Hematopoietic multipotent progenitor cell treated with erythropoietin and hydrocortisone succinate and interleukin-3 and kit ligand, for 6 days (in vitro differentiated cells): ENCODE measurements at places on chromosomes 12 and 14.
A peak's percentile ranks its signal among the peaks of the same experiment; 100 is the strongest.

GRCh38 chr12:77685901-77686300, 144.8 kb upstream of the NAV3 start:
- no peak for DNase-seq

GRCh38 chr14:44989497-44990440, 27.8 kb downstream of the TOGARAM1 start:
- DNase-seq = no peak

DNA sequence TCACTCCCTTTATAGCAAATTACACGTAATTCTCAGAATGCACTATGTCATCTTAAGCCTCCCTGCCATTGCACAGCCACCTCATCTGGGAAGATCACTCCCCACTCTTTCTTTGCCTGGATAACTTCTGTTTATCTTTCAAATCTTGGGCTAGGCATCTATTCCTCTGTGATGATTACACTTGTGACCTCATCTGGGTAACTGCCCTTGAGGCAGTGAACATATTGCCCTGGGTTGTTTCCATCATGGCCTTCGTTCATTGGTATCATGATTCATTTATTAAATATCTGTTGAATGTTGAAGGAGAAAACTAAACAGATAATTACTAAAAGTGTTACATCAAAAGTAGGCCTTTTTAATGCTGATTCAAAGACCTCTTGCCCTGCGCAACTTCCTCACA, 26.2 kb upstream of the PDE3A start:
- no peak for DNase-seq

DNA sequence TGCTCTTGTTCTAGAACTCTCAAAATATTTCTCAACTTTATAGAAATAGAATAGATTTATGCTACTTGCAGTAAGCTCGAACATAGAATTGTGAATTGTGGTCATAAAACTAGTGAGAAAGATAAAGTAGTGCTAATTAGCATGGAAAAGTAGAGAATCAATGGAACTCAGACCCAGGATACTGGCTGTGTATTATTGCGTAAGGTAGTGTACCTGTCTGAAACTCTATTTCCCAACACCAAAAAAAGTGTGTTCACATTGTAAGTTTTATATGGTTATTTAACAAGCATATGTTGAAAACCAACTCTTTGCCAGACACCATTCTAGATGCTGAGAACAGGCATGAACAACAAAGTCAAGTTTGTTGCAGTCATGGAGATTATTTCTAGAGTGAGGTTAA, 720.5 kb upstream of the ATXN7L3B start:
- DNase-seq = no peak

DNA sequence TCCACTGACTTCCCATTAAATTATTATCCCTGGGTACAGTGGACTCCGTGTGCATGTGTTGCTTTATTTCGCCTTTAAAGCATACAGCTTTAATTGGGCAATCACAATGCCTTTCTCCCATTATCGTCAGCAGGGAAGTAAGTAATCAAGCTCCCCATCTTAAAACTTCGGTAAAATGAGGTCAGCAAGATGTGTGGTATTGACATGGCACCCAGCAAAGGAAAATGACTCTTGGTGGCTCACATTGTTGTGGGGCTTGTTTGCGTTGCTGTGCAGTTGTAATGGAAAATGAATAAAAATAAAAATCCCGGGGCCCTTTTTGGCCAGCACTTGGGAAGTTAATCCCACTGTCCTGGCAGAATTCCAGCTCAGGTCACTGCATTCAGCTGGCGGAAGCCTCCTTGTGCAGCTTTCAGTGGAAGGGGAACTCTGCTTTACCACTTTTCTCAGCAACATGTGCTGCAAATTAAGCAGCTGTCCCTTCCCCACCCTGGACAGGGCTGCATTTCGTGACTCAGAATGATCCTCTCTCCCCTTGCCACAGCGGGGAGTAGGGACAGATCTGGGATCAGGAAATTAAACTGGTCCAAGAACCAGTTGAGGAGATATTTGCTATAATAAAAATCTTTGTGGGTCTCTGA, 13.9 kb upstream of the ATP2A2 start:
- peak; percentile 59 for DNase-seq

DNA sequence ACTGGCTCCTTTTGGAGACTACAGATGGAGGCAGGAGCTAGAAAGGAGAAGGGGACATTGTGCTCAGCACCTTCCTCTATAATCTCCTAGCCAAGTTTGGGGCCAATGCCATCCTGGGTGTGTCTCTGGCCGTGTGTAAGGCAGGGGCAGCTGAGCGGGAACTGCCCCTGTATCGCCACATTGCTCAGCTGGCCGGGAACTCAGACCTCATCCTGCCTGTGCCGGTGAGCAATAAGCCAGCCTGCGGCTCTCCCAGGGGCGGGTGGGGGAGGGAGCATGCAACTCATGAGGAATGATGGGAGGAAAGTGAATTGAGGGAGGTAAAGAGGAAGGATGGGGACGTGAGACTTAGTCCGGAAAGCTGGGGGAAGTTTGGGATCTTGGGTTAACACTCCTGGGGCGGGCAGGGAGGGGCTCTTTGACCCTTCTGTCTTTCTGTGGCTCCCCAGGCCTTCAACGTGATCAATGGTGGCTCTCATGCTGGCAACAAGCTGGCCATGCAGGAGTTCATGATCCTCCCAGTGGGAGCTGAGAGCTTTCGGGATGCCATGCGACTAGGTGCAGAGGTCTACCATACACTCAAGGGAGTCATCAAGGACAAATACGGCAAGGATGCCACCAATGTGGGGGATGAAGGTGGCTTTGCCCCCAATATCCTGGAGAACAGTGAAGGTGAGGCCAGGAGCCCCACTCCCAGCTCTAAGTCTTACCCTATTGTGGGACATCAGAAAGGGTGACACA, 3.3 kb downstream of the ENO2 start:
- DNase-seq = no peak

DNA sequence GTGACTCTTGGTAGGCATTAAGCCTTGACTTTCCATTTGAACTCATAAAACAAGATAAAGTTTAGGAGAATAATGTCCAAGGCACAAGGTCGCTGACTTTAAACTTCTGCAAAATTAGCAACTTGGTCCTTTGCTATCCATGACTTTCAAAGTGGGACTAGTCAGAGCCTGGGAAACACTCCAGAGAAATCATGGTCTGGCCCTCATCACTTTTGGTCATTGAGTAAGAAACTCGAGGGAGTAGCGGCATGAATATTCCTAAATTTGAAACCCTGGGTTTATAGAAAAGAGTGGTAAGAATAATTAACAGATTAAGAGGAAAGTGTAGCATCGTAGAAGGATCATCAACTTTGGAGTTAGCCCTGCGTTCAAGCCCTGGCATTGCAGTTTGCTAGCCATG, 16.9 kb upstream of the APPL2 start:
- DNase-seq = no peak

- no peak for DNase-seq
Observed at GRCh38 chr12:125999628-126000027, 934.4 kb downstream of the AACS start.

DNA sequence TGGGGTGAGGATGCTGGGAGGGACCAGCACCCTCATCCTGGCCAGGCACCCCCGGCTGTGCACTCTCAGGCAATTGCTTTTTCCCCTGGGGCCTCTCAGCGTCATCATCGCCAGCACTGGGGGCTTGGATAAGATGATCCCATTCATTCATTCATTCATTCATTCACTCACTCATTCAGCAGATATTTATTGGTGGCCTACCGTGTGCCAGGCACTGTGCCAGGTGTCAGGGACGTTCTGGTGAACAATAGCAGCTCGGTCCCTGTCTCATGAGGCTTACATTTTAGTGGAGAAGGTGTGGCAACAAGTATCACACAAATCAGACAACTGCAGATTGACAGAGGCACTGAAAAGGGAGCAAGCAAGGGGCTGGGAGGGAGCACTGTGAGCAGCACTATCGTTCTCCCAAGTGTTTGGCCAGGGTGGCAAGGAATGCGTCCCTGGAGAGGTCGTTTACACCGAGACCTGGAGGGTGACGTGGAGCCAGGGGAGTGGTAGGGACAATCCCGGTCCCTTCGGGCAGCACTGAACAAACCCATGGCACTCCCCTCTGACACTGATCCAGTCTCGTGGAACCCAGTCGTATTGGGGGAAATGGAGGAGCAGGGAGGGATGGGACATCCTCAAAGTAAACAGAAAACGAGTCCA, 124.1 kb downstream of the PAPOLA start:
- DNase-seq = no peak

GRCh38 chr14:79631276-79631675, 580.0 kb downstream of the DIO2 start:
- DNase-seq = no peak

- peak; percentile 5 for DNase-seq
Observed at GRCh38 chr14:61183196-61183885, 97.8 kb downstream of the TMEM30B start.

DNA sequence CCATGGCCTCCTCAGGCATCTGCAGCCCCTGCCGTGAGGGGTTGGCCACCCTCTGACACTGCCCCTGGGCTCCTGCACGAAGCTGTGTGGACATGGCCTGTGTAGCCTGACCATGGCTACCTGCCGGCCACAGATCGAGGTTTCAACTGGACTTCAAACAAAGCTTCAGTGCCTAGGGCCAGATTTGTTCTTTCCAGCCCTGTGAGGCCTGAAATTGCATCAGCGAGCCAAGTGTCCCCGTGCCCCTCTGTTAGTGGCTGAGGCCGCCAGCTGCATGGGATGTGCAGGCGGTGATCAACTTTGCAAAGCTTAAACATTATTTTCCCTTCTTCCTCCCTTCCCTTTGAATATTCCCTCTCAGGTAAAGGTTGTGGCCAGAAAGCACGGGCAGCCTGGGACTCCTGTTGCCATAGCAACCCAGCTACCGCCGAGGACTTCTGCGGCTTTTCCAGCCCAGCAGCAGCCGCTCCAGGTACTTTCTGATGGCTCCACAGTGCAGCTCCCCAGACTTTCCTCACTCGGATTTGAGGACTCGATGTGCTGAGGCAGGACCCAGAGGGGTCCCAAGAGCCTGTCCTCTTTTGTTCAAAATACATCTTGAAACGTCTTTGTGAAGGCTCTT, 35.8 kb downstream of the DDX51 start:
- no peak for DNase-seq

DNA sequence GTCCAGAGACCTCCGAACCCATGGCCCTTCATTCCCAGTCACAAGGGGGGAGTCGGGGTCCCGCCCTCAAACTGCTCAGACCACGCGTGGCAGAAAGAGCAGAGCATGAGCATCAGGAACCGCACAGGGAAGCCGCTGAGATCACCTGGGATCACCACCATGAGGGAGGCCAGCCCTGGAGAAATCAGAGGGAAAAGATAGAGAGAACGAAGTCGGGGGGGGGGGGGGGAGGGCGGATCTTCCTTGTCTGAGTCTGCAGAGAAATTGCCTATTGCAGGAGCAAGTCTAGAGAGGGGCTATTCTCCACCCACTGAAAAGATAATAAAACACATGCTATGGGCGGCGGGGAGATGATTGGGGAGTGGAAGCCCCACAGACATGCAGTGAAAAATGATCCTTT, 884 bp upstream of the TMEM132C start:
- no peak for DNase-seq

DNA sequence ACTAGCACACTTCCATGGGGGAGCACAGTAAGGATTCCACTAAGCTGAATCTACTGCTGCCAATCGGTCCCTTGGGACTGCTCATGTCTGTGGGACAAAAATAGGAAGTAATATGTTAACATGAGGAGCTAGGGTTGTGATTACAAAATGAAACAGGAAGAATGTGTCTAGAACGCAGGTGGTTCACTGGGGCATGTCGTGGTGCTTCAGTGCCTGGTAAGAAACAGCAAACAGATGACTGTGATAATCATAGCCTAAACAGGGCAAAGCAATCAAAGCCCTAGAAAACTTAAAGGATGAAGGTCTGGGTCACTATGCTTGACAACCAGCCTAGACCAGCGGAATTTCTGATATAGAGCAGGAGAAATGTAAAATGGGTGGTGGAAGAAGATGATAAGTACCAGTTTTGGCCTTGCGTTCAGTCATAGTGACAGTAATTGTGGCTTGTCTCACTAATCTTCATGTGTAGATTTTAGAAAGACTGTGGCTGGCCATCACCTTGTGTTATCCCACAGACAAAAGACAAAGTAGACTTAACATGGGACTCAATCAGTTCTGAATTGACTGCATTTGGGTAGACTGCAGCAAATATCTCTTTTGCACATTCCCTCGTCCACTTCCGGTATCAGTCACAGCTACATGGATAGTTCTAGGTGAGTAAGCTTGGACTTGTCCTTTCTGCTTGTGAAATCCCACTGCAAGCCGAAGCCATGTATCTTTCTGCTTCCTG, 51.4 kb downstream of the WASHC3 start:
- peak; percentile 32 for DNase-seq

DNA sequence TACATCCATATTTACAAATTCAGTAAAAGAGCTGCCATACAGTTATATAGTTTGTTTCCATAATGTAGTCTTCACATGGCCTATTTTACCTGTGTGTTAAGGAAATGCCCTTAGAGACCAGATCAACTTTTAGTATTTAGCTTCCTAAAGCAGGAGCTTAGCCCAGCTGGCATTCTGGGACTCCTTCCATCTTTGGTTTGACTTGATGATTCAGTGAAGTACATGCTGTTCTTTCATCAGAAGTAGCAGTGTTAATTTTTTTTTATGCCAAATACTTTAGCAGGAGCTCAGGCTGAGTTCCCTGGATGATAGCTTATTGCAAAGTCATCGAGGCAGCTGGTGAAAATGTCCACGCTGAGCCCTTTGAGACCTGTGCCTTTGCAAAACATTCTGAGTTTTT, 101.0 kb downstream of the FOXG1 start:
- DNase-seq = no peak

DNA sequence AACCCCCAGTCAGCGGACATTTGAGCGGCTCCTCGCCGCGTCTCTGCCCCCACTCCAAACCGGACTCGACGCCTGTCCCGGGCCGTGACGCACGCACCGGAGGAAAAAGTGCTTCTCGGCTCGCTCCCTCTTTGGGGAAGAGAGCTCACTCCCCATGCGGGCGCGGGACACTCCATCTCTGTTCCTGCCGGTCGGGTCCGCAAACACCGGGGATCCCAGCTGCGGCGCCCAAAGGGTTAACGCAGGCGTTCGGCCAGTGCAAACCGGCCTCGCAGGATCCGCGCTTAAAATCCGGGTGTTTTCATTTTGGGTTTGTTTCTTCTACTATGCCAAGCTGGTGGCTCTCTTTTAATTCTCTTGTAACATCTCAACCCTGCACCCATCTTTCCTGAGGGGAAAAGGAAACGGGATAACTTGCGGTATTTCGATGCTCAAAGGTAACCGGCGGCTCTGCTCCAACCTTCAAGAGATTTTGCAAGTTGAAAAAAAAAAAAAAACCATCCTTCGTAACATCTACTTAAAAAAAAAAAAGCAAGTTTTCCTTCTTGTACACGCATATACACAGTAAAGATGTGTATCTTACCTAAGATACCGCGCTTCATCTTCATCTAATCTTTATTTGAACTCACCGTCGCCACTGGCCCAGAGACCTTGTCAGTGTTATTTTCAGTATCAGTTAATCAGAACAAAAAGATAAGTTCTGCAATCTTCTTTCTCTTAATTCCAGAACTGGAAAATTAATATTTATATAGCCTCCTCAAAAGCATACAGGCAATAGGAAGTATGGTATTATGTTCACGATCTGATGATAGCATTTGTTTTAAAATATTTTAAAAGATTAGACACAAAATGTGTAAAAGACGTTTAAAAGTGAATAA, 1.6 kb upstream of the ATP2B1 start:
- peak; percentile 28 for DNase-seq

- no peak for DNase-seq
Observed at GRCh38 chr12:14076538-14076937, 95.1 kb upstream of the GRIN2B start.
